ENCODE measurements at places on chromosomes 6 and 20. TPM values are rescaled to one million over a fixed set of nuclear protein-coding genes. Genes with fewer than 3 reads are reported as not detected.

Gene IL17A
- not detected for total RNA-seq

Gene CDH4
- 3.2 TPM for total RNA-seq

Gene CUTA
- total RNA-seq, result 264 TPM

Gene FRMD1
- not detected for total RNA-seq

Gene OR2B6
- total RNA-seq, result not detected

Gene PTCHD4
- total RNA-seq, result 0.96 TPM

Gene PAX1
- total RNA-seq, result not detected

Gene TRDN
- 10.4 TPM for total RNA-seq

GRCh38 chr6:104973404-104973803 is 16.5 kb downstream of the LIN28B start:
- no peak for DNase-seq

GRCh38 chr6:25324066-25324762 is 45.0 kb downstream of the CARMIL1 start:
- DNase-seq, result no peak

GRCh38 chr20:62386383-62387218 is at the start of gene RPS21:
Gene RPS21 (plus strand): TSS chr20:62387103. CDS start chr20:62387339, 236 bp downstream.
- peak; percentile 94 for DNase-seq

DNA sequence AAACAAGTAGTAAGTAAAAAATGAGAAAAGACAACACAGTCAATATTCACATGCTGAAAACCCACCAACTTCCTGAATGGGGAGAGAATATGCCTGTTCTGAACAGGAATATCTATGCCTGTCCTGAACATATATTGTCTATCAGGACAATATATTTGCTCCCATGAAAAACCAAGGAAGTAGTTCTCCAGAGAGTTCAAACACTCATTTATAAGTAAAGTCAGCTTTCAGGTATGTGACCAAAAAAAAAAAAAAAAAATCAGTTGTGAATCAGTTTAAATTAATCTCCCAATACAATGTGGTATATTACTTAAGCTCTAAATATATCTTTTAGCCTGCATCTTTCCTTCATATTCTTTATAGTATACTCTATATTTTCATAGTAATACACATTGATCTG is 119.5 kb downstream of the MYB start:
- DNase-seq, result no peak

DNA sequence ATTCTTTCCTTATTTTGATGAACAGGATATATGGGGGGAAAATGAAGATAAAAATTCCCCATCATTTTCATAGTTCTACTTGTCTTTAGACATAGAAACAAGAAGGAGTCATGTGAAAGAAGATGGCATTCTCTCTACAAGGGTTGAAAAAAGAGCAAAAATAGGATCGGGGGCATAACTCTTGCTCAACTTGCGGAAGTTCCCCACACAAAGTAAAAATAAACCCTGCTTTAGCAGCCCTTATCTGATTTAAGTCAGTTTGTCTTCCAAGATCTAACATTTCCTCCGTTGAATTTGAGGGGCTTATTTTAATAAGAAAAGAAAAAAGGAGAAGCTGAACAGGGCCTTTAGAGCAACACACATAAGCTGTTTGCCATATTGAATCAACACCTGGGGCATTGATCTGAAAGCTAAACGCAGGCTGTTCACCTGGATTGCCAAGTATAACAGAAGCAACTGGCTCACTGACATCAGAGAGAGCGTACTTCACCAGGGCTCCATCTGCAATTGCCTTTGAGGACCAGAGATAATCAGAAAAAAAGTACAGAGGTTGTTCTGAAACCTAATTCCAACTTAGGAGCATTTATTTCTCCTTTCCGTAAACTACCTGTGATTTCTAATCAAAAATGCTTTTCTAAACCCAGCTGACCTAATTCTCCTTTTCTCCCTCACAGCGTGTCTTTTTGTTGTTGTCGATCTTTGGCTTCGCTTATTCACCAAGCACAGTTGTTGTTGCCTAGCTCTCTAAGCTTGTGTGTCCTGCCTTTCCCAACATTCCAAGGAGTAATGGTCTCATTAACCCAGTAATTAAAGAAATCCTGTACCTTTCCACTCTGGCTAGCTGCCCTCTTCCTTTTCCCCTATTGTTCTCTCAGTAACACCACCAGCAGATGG is 568.0 kb downstream of the KIF16B start:
- DNase-seq, result no peak

DNA sequence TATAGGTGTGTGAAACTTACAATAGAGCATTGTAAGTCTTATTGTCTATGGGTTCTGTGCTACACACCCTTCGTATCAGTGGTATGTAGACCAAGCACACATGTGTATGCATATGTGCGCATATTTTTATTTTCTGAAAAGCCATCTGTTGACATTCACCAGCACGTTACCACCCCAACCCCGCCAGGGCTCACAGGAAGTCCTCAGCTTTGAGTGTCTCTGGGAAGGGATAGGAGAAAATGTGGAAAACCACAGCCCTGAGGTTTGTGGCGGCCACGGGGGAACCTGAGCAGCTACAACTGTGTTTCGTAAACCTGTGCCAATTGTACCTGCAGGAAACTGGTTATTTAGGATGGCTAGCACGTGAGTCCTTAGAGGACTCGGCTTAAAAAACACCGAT is 123.3 kb upstream of the PHACTR3 start:
- DNase-seq, result no peak

GRCh38 chr6:119443993-119444641 is 94.6 kb upstream of the MAN1A1 start:
- no peak for DNase-seq

DNA sequence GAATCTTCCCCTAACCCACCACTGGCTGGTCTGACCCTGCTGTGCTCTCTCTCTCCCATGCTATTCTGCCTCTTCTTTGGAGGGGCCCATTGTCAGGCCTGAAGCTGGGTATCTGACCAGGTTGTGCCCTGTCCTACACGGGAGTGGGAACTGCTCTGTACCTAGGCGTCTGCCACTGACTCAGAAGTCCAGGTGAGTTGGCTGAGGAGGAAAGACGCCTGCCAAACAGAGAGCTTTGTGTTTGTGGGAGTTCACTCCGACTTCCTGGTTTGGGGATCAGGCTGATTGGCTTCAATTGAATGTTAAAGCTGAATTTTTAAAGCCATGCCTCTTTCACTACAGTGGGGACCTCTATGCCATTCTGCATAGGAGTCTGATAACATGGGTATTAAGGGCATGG is 136.0 kb downstream of the CCDC170 start:
- no peak for DNase-seq

- no peak for DNase-seq
Observed at GRCh38 chr20:25176184-25176583, 19.3 kb upstream of the ENTPD6 start.

GRCh38 chr6:159168536-159169192 is 536 bp upstream of the FNDC1 start:
- peak; percentile 86 for DNase-seq

- peak; percentile 67 for DNase-seq
Observed at GRCh38 chr6:111565326-111566221, 40.1 kb downstream of the TRAF3IP2 start.

DNA sequence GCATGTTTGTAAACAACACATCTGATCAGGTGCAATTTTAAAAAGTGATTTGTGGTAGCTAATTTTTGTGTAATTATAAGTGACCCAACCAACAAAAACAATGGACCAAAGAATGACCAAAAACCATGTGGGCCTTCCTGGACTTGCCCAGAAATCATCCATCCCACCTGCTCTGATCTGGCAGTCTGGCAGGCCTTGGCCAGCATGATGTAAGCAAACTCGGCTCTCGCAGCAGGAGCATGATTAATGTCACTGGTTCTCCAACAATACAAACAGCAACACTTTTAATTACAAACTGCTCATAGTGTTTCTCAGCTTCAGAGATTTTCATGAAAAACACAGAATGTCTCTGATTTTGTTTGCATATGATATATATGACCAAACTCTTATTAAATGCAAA is 16.1 kb downstream of the TP53INP2 start:
- DNase-seq, result no peak

DNA sequence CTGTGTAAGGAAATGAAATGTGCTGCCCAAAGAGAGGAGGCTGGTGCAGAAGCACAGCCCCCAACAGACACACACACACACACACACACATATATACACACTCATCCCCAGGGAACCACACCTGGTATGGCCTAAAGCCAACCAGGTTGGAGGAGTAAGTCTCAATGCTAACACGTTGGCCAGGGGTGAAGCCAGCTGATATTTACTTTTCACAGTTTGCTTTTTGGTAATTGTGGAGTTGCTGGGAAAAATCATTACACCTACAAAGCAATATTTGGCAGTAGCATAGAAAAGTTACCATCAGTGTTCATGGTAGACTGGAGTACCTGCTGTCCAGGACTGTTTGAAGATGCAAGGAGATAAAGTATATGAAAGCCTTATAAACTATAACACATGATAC is 50.3 kb upstream of the NAA20 start:
- no peak for DNase-seq

GRCh38 chr6:138371720-138372119 is 6.0 kb upstream of the SMIM28 start:
- DNase-seq, result no peak

- DNase-seq, result no peak
Observed at GRCh38 chr6:66930559-66931290, 1223.7 kb upstream of the EYS start.

GRCh38 chr6:105608711-105609374 is 206.0 kb upstream of the PREP start:
- no peak for DNase-seq

DNA sequence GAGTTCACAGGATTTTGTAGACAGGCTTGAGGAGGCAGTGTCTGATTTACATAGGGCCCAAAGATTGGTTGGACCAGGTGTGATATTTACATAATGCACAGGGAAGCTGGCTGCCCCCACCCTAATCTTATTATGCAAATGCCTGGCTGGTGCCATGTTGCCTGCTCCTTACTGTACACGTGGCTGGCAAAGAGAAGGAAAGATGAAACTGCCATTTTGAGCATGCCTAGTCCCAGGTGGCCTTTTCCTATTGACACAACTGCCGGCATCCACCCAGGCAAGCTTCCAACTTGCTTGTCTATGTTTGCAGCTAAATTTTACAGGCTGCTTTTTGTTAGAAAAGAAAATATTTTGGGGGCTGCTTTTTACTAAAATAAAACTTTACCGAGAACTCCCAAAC is 174.6 kb downstream of the LMBRD1 start:
- no peak for DNase-seq

DNA sequence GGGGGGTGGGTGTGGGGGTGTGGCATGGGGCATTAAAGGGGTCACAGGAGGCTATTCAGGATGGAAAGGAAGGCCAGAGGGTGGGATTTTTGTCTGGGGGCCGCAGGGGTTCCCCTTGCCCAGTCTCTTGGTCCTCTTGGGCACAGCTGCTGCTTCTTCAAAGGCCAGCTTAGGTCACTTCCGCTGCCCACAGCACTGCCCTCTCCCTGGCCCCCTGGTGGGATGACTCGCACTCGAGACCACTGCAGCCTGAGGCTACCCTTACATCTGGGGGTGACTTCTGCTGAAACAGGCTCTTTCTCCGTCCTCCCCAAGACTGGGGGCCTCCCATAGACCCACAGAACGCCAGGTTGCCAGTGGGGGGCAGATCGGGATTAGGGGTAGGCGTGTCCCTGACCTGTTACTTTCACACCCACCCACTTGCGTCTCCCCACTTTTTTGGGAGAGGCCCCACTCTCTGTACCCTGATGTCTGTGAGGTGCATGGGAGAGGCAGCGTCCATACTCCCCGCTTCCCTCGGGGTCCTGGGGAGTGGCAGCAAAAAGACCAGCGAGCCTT is 1.3 kb downstream of the LKAAEAR1 start:
- DNase-seq, result no peak

GRCh38 chr6:82131441-82131840 is 116.1 kb downstream of the IBTK start:
- DNase-seq, result no peak

DNA sequence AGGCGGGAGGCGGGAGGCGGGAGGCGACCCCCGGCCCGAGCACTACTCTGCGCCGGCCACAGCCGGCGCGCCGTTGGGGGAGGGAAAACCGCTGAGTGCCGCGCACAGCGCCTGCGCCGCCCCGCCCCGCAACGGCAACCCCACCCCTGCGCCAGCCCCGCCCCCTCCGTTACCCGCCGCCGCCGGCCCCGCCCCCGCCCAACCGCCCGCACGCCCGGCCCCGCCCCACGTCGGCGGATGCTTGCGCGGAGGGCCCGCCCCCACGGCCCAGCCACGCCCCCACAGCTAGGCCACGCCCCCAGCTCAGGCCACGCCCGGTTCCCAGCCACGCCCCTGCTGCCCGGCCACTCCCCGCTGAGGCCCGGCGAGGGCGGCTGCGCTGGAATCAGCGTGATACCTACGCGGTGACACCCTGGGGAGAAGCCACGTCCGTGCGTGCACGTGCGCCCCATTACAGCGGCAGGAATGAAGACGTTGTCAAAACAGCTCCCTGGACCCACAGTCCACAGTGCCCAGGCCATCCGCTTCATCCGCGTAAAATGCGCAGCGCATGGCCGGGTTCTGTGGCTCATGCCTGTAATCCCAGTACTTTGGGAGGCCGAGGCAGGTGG is at the start of gene TCFL5:
TCFL5 (minus strand) TSS at position 97 of the 611 bp plus-strand sequence. CDS start 152 bp downstream, outside the sequence.
- DNase-seq, result peak; percentile 85

DNA sequence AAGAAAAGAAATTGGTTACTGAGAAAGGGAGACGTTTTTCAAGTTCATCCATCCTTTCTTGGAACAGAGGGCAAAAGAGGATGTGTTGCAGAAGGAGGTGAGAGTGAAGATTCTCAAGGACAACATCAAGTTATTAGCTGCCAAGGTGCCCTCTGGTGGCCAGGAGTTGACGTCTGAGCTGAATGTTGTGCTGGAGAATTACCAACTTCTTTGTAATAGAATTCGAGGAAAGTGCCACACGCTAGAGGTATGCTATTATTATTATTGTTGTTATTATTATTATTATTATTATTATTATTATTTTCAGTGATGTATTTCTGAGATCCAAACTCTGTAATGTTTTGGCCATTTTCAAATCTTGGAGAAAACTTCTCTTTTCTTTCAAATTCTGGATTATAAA is 197.0 kb downstream of the UTRN start:
- peak; percentile 71 for DNase-seq

DNA sequence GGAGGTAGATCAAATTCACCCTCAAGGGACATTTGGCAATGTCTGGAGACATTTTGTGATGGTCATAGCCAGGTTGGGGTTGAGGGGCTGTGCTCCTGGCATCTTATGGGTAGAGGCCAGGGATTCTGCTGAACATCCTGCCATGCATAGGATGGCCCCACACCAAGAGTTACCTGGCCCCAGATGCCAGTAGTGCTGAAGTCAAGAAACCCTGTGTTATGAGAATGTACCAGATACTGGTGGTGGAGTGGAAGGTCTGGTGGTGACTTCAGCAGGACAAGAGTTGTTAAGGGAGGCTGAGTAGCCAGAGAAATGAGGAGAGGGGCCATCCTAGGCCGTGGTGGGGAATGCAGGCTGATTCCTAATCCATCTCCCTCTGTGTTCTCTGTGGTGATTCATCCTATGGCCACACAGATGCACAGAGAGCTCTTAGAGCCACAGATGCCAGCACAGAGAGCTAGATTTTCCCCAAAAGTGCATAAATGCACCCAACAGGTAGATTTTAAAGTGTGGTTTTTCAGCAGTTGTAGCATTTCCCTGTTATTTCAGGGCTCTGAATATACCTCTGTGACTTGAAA is 43.6 kb downstream of the CDYL start:
- DNase-seq, result no peak

DNA sequence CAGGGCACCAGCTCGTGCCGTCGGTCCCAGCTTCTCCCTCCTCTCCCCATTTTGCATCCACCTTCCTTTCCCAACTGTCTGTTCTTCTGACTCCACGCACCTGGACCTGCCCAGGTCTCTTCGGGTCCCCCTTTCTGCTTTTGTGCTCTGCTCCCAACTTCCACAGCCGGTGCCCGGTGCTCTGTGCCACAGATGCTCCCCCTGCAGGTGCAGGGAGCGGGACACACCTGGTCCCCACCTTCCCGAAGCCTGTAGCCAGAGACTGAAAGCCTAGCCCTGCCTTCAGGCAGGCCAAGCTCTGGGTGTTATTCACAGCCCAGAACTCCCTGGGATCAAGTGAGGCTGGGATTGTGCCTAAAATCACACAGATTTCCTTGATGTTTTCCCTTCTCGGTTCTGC is 24.6 kb upstream of the BMP7 start:
- peak; percentile 69 for DNase-seq
